Activated naive CD4-positive, alpha-beta T cell treated with Interleukin-2 at 50 U/mL for 16 hours (primary cell): ENCODE measurements at places on chromosomes 7 and 10.

- no peak for DNase-seq
Measured at GRCh38 chr10:68235111-68235510, 3.2 kb upstream of the ATOH7 start.

DNA sequence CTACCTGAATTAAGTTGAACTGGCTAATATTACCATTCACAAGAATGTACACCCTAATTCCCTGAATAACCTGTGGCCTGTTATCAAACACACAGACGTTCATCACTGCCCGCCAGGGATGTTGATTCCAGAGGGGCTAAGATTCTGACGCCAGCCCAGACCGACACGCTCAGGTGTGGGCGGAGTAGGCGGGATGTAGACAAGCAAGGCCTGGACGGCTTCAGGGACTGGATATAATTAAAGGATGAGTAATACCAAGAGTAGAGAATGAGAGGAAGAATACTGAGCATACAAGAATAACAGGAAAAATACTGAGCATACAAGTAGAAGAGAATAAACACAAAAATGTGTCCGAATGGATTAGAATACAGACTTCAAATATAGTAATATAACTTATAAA lies 29.0 kb downstream of the CUBN start:
- DNase-seq = no peak

- no peak for DNase-seq
Measured at GRCh38 chr10:106571192-106571946, 593.1 kb downstream of the SORCS1 start.

DNA sequence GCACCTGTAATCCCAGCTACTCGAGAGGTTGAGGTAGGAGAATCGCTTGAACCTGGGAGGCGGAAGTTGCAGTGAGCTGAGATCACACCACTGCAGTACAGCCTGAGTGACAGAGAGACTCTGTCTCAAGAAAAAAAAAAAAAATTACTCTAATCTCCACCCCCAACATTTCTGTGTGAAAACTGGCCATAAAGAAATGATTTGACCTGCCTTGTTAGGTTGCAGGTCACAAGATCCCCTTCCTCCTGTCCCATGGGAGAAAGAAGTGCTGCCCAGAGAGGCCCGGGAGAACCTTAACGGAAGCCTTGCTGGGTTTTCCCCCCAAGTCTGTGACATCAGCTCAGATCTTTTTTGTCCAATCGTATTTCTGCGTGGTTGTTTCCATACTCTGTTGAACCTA lies 8.7 kb upstream of the CALHM1 start:
- no peak for DNase-seq
